ENCODE measurements at places on chromosomes 11 and 22.

DNA sequence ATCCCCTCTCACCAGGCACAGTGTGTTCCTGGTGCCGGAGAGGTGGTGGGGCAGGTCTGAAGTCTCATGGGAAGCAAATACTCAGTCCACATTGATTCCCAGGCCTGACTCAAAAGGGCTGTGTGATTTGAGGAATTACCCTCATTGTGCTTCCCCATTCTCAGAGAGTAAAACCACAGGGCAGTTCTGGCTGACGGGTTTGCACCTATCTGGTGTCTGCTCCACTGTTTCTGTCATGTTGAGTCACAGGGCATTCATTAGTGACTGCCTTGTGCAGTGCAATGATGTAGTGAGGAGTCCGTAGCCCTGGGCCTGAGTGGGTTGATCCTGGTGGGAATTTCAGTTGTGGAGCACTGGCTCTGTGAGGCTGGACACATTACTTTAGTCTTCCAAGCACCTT lies 85.2 kb upstream of the ARHGAP20 start:
- no peak for DNase-seq

DNA sequence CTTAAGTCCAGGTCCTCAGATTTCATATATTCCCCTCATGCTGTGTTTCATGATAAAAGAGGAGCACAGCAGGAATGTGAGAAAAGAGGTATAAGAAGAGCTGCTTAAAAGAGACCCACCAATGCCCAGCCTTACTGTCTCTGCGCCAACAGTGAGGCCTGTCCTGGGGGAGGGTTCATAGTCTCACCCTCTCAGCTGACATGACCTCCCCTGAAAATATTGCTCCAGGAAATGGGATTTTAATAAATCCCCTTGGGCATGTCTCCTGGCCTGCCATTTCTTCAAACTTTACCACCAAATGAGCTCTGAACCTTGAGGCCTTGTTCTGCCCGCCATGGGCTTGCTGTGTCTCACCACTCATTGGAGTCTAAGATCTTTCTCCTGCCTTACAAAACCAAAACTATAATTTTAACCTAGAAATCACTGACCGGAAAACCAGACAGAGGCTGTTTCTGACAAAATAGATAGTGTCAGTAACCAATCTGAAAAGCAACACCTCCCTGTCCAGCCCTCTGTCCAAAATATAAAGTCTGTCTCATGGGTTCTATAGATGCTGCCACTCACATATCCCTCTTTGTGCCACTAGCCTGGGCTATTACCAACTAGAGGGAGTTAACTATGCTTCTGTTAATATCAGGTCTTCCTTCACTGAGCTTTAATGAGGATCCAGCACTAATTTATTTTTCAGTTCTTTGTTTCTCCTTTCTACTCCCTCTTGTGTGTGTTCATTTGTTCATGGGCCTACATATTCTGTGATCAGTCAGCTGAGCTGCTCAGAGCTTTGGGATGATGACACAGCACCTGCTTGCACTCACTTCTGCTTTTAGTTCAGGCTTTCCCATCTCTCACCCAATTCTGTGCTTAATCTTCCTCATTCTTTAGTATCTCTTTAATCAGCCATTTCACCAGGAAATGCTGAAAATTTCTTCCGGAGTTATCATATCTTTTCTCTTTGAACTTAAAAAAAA lies at the start of gene OR2AG2:
TSS of gene OR2AG2 (minus strand) at position 51 of the 968 bp plus-strand sequence. CDS start 3,019 bp downstream, outside the sequence.
- DNase-seq: no peak

- DNase-seq: no peak
Observed at GRCh38 chr22:20999350-21000206, 2.3 kb downstream of the THAP7 start.

DNA sequence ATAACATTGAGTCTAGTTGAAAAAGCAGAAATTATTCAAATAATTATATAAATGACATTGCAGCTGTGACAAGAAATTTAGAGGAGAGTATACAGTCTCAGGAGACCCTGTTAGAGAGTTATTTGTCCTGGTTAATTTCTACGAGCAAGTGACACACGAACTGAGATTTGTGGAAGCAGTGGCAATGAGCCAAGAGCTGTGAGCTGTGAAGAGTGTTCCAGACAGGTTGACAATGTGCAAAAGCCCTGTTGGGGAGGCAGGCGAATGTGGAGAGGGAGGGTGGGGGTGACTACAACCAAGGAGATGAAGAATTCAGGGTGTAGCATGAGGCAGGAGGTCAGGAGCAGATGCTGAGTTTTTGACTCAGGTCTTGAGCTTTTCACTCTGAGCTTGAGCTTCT lies 620.2 kb upstream of the TENM4 start:
- no peak for DNase-seq

DNA sequence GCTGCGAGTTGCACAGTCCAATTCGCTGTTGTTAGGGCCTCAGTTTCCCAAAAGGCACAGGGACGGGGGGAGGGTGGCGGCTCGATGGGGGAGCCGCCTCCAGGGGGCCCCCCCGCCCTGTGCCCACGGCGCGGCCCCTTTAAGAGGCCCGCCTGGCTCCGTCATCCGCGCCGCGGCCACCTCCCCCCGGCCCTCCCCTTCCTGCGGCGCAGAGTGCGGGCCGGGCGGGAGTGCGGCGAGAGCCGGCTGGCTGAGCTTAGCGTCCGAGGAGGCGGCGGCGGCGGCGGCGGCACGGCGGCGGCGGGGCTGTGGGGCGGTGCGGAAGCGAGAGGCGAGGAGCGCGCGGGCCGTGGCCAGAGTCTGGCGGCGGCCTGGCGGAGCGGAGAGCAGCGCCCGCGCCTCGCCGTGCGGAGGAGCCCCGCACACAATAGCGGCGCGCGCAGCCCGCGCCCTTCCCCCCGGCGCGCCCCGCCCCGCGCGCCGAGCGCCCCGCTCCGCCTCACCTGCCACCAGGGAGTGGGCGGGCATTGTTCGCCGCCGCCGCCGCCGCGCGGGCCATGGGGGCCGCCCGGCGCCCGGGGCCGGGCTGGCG lies at the start of gene BCR:
TSS of gene BCR (plus strand) at position 209 of the 592 bp plus-strand sequence. CDS start 452 bp downstream, outside the sequence.
- DNase-seq: peak; percentile 74

GRCh38 chr11:121123496-121124069 lies 22.5 kb downstream of the TECTA start:
- no peak for DNase-seq

GRCh38 chr11:58629857-58630256 lies 7.4 kb downstream of the CNTF start:
- peak; percentile 52 for DNase-seq

DNA sequence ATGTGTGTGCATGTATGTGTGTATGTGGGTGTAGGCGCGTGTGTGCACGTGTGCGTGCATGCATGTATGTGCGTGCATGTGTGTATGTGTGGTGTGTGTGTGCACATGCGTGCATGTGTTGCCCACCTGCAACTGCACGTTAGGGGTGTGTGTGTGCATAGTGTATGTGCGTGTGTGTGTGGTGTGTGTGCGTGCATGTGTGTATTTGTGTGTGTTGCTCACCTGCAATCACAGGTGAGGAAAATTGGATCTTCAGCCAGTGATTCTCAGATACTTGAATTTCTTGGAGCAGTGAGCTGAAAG lies 54.3 kb downstream of the ST14 start:
- DNase-seq: no peak

DNA sequence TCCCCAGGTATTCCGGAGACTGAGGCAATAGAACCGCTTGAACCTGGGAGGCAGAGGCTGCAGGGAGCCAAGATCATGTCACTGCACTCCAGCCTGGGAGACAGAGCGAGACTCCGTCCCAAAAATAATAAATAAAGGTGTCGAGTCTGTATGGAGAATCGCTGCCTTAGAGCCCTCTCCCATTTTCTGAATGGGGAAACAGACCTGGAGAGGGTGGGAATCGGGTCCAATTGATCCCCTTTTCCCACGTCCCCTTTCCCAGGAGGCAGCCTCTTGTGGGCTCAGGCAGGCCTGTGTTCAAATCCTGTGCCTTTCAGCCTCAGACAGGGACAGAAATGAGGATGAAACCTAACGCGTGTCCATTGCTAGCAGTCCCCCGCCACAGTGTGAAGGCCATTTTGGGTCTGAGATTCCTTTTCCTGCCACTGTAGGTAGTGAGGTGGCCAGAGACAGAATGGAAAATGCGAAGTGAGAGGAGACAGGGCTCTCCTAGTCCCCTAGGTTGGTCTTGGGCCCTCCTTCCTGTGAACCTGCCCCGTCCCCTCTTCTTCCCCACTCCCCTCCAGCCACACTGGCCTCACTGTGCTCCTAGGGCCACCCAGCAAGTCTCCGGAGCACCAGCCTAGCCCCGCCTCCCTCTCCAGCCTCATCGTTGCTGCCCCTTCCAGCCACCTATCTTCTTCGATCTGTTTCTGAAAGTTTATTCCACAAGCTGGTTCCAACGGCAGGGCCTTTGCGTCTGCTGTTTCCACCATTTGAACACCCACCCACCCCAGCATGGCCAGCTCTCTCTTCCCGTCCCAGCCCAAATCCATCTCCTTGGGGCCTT lies 2.7 kb upstream of the POLDIP3 start:
- no peak for DNase-seq

GRCh38 chr22:39309881-39310714 lies 9.3 kb downstream of the RPL3 start:
- DNase-seq: no peak

DNA sequence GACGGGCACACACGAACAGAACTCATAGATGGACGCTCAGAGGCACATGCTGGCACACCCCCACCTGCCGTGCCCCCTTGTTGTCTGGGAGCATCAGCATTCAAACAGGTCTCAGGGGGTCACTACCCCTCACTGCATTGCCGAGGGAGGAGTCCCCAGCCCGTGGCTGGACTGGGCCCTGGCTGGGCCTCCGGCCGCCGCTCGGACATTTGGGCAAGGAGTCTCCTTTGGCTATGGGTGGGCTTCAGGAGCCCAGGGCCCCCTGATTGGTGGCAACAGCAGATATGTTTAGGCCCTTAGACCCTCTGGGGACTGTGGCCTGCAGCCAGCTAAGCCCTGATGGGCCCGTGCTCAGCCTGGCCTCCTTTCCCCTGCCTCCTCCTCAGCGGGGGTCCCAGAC lies 41.9 kb downstream of the FLRT1 start:
- DNase-seq: no peak

DNA sequence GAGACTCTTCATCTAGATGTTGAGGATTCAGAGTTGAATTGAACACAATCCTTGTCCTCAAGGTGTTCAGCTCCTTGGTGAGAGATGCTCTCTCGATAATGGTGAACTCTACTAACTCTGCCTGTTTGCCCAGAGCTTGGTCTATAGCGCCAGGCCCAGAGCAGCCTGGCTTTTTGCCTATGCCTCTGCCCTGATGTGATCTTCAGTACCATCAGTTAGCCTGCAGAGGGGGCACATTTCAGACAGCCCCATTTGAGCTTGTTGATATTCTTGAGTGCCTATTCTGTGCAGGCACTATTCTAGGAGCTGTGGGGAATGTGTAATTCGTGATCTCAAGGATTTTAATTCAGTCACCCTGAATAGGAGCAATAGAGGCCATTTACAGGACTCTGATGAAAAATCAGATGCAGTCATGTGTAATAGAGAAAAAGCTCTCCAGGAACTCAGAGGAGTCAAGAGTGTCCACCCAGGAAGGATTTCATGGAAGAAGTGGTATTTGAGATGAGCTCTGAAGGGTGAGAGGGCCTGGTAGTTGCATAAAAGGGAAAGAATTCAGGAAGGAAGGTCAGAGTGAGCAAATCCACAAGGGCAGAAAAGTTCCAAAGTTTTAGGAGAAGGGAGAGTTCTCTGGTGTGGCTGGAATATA lies 19.3 kb downstream of the GTPBP1 start:
- peak; percentile 57 for DNase-seq

DNA sequence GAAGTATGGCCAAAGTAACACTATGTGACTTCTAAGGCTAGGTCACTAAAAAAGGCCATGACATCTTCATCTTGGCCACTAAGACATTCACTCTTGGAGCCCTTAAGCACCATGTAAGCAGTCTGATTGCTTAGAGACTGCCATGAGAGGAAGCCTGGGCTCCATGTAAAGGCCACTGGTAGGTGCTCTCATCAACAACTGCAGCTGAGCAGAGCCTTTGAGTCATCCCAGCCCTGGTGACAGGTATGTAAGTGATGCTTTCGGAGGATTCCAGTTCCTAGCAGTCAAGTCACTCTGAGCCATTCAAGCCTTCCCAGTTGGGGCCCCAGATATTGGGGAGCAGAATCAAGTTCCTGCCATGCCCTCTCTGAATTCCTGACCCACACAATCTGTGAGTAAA lies 26.2 kb downstream of the GAB2 start:
- DNase-seq: no peak

DNA sequence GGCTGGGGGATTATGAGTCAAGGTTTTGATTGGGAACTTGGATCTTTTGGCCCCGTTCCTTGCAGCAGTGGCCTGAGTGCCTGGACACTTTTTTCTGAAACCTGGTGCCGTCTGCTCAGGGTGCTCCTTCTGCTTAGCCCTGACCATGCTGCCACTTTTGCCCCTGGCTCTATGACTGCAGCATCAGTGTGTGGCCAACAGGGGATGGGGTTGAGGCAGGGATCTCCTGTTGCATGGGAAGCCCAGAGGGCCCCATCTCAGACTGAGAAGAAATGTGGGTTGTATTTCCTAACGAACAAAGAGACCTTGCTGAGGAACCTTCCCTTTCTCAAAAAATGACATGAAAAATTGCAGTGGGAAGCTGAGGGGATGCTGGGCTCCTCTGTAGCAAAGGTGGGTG lies 18.7 kb downstream of the POU2F3 start:
- no peak for DNase-seq

DNA sequence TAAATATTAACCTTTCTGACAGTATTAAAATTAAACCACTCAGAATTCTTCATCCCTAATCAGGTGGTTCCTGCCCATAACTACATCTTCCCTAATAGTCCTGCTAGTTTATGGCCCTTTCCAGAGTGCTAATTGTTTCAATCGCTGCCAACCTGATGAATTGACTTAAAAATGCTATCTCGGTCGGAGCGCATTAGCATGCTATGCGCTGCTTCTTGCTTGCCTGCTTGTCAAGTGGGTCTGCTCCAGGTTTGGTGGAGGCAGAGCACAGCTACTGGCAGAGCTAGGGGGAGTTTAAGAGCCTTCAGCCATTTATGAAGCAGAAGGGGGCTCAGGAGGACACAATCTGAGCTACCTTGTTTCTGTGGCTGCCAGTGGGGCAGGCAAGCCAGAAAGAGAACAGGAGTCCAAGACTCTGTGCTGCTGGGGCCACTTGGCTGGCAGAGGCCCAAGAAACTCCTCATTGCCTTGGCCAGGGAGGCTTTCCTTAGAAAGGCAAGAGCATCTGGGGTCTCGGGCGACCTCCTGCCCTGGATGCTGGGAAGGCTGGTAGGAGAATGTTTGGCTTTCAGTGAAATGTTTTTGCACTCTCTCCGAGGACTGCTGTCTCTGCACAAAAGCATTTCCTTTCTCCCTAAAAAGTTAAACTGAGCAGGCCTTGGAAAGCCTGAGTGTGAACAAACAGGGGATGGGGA lies 62.1 kb upstream of the PHOX2A start:
- DNase-seq: peak; percentile 13

GRCh38 chr22:39999144-39999757 lies 4.5 kb downstream of the FAM83F start:
- peak; percentile 6 for DNase-seq
